Right forelimb (tissue), 1 donor: ENCODE measurements at places on chromosomes 7 and 10.

- no peak for DNase-seq
Measured at GRCh38 chr7:132757783-132758182, 181.5 kb upstream of the PLXNA4 start.

DNA sequence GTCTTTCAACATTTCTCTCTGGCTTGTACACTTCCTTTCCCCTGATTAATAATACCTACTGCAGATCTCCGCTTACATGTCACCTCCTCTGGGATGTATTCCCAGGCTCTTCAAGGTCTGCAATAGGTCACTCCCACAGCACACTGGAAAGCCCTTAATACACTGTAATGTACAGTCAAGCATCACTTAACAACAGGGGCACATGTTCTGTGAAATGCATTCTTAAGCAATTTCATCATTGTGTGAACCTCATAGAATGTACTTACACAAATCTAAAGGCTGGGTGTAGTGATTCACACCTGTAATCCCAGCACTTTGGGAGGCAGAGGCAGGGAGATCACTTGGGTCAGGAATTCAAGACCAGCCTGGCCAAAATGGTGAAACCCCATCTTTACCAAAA, 1.9 kb downstream of the COX15 start:
- DNase-seq = no peak

DNA sequence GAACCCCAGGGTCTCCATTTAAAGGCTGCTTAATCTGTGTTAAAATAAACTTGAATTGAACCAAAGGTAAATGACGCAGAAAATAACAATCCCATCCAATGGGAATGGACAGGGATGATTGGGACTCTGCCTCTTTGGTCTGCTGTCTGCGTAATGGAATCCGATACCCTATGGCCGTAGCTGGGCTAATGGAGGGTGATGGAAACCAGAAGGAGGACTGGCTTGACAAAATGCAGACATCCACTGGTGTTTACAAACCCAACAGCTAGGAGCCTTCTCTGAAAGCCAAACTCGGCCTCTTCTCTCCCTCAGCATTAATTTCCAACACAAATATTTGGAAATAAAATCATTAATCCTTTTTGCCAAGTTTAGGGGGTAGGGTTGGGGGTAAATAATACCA, 162.2 kb upstream of the CHST15 start:
- DNase-seq = no peak

GRCh38 chr10:11553773-11554381, 57.6 kb downstream of the USP6NL start:
- no peak for DNase-seq
